Stimulated activated memory B cell treated with anti-CD40 and anti-IgM and Interleukin-4, amounts not matched to agents 10 μg/mL and 1 μg/mL and 100 μg/mL, for 72 hours (primary cell): ENCODE measurements at places on chromosomes 11 and 22.
A peak's percentile ranks its signal among the peaks of the same experiment; 100 is the strongest.

DNA sequence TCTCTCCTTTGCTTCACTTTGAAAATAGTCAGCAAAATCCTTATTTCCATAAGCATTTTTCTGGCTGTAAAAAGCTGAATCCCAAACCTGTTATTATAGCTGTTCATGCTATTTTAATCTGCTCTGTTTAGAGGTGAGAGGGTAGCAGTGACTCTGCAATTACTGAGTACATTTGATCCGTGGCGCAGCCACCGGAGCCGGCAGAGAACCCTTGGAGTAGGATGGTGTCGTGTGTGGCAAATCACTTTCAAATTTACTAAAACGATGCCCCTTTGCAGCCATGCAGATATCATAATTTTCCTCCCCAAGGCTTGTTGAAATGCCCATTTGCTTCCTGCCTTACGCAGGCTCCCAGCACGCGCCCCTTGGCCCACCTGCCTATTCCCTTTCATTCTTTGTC, 69.6 kb downstream of the ZBTB16 start:
- peaks cover 6% of the 10 kb centered on the region for H3K4me1 ChIP-seq
- no peaks in the 10 kb centered on the region for H3K36me3 ChIP-seq
- ATAC-seq, result no peak
- no peak overlapping the region for H3K4me3 ChIP-seq
- H3K27ac ChIP-seq, result no peak overlapping the region

DNA sequence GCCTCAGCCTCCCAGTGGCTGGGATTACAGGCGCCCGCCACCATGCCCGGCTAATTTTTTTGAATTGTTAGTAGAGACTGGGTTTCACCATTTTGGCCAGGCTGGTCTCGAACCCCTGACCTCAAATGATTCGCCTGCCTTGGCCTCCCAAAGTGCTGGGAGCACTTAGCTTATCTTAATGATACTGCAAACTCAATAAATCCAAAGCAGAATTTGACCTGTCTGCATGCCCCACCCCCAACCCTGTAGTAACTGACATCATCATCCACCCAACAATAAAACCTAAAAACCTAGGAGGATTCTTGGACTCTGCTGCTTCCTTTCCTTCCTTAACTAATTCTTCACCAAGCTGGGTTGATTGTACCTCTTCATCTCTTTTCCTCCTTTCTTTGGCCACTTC, 6.3 kb upstream of the ADSL start:
- H3K27me3 ChIP-seq, result no peaks in the 10 kb centered on the region
- no peak for ATAC-seq
- H3K4me1 ChIP-seq, result peaks cover 36% of the 10 kb centered on the region

DNA sequence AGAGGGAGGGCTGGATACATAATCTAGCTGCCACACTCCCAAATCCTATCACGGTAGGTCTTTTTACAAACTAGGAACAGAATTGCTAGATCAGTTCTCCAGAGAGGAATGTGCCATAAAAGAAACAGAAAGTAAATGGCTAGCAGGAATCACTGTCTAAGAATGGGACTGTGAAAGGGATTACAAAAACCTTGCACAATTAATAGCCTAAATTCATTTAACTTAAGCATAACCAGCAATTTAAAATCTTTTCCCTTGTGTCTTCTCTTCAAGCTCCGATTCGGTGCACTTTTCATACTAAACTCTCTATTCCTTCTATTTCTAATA, 35.2 kb downstream of the APOL5 start:
- H3K27me3 ChIP-seq, result peaks cover 86% of the 10 kb centered on the region
- no peak overlapping the region for H3K4me3 ChIP-seq
- H3K4me1 ChIP-seq, result peaks cover 26% of the 10 kb centered on the region

- no peaks in the 10 kb centered on the region for H3K4me1 ChIP-seq
- H3K36me3 ChIP-seq, result peaks cover 13% of the 10 kb centered on the region
- H3K27me3 ChIP-seq, result no peaks in the 10 kb centered on the region
- ATAC-seq, result no peak
- no peak overlapping the region for H3K4me3 ChIP-seq
Observed at GRCh38 chr11:33110083-33110482, 51.2 kb downstream of the CSTF3 start.

DNA sequence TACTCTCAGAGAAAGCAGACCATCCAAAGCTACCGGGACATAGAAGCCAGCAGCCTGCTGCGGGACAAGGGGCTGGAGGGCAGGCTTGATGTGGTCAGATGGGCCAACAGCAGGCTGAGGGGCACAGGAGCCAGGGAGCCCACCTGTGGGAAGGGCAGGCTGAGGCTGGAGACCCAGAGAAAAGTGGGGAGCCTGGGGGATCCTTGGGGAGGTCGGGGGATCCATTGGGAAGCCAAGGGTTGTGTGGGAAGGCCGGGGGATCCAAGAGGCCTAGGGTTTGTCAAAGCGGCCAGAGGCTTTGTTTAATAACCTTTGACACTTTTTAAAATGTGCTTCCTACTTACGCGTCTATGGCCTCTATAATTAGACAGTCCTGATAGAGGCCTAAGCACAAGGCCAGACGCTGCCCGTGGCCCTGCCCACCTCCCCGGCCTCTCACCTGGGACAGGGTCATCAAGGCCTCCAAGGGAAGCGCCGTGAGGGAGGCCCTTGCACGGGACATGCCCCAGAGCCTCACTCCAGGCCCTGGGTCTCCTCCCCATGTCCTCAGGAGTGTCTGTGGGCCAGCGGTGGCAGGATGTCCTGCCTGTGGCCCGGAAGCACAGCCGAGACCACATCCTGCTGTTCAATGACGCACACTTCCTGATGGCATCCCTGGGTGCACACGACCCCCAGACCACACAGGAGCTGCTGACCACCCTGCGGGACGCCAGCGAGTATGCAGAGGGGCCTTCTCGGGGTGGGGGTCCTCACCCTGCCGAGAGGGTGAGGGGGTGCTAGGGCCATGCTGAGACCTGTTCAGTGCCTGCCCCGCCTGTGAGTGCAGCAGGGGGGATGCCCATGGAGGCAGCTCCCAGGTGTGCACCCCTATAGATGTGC, 8.6 kb upstream of the GTSE1 start:
- peak; percentile 87 for ATAC-seq
- no peaks in the 10 kb centered on the region for H3K27me3 ChIP-seq
- H3K27ac ChIP-seq, result peak overlapping the region; percentile 93

DNA sequence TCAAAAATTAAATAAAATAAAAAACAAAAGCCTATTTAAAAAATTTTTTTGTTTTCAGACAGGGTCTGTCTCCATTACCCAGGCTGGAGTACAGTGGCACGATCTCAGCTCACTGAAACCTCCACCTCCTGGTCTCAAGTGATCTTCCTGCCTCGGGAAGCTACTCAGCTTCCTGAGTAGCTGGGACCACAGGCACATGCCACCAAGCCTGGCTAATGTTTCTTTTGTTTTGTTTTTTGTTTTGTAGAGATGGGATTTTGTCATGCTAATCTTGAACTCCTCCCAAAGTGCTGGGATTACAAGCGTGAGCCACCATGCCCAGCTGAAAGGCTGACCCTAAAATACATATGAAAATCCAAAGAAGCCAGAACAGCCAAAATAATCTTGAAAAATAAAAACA, 20.4 kb upstream of the L3MBTL2 start:
- H3K4me3 ChIP-seq, result no peak overlapping the region
- no peak for ATAC-seq
- no peaks in the 10 kb centered on the region for H3K27me3 ChIP-seq

GRCh38 chr22:19062139-19062942, 59.9 kb downstream of the DGCR2 start:
- H3K36me3 ChIP-seq, result peaks cover 58% of the 10 kb centered on the region
- H3K27me3 ChIP-seq, result no peaks in the 10 kb centered on the region
- no peak for ATAC-seq
- no peak overlapping the region for H3K27ac ChIP-seq
- H3K4me3 ChIP-seq, result no peak overlapping the region

GRCh38 chr11:27414644-27415043, 51.6 kb upstream of the CCDC34 start:
- no peaks in the 10 kb centered on the region for H3K36me3 ChIP-seq
- H3K27ac ChIP-seq, result no peak overlapping the region
- no peak overlapping the region for H3K4me3 ChIP-seq
- no peak for ATAC-seq
- H3K27me3 ChIP-seq, result no peaks in the 10 kb centered on the region
- no peaks in the 10 kb centered on the region for H3K4me1 ChIP-seq
